NCI-H2107 (cell line): ENCODE measurements at places on chromosomes 2 and 18.

GRCh38 chr2:172223601-172224054 lies 120.9 kb upstream of the DLX2 start:
- DNase-seq: no peak

DNA sequence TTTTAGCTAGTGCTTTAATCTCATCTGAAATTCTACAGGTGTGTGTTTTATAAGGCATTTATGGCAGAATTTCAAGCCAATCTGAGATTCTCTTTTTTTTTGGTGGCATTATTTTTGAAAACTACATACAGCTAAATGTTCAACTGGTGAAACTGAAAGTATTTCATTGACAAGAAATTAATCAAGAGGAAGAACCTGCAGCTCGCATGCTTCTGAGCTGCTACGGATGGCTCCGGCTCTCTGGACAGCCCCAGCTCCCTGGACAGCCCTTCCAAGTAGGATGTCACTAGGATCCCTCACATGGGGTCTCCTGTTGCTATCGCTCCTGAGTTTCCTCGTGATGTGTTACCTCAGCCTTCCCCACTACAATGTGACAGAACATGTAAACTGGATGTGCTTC lies 46.4 kb downstream of the AAK1 start:
- no peak for DNase-seq

DNA sequence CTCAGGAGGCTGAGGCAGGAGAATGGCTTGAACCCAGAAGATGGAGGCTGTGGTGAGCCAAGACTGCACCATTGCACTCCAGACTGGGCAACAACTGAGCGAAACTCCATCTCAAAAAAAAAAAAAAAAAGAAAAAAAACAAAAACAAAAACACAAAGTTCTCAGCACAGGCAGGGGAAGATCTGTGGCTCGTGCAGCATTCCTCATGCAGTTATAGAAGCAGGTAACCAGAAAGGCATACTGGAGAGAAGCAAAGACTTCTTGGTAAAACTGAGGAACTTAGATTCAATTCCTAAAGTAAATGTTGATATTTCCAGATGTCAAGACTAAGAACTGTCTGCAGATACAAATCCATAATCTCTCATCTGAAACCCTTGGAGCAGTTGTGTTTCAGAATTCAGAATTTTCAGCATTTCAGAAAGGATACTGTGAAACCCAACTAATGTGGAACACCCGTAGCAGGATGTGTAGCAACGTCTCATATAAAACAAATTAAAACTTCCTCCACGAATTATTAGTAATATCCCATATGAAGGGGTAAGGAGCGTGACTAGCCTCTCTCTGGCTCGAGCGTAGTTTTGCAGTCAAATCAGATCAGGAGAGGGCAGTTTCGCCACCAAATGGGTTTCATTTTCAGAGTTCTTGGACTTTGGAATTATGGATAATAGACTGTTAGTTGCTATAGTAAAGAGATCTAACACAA lies 13.2 kb upstream of the SLC25A52 start:
- no peak for DNase-seq

GRCh38 chr2:28633746-28634145 lies 117.9 kb upstream of the PPP1CB start:
- no peak for DNase-seq

DNA sequence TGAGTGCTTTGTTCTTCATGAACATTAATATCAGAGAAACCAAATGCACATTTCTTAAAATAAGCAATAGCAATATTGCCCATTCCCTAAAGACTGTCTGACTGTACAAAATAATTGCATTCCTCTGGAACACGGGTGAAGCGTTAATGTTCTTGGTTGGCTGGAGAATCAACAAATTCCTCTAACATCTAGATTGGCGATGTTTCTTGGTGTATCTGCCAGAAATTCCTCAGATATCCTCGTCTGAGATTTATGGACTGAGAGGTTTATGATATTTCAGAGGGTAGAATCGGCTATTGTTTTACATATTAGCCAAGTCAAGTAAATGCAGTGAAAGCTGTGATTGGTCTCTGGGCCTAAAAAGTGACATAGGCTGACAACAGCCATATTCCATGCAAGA lies 27.1 kb upstream of the SPTBN1 start:
- no peak for DNase-seq

DNA sequence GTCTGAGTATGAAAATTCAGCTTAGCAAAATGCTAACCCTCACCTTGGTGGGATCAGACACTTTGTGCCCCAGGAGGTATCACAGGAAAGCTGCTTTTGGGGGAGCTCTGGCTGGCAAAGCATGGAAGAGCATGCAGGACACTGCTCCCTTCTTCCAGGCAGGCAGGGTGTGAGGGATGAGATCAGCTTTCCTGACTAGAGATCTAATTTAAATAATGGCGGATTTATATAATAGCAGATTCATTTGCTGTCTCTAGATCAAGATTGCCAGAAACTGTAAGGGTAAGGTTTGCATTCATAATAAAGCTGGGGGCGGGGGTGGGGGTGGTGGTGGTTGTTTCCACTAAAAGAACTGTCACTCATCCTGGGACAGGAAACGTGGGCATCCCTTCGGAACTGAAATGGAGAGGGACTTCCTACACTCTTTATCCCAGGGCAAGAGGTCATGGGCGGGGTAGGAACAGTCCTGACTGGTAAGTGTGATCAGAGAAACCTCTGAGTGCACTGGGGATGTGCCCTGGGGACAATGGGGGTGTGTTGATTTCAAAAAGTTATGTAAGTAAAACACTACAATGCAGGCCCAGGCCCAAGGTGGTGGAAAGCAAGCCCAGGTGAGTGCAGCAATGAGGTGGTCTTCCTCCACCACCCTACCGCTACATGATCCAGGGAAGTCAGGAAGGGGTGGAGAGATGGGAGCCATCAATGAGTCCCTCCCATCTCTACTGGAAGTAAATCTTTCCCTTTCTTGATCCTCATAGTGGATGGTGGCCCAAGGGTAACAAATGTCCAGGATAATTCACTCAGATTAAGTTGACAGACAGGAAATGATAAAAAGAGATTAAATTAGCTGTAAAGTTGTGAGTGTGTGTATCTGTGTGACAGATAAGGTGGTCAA lies 171.4 kb upstream of the SERPINE2 start:
- no peak for DNase-seq

GRCh38 chr2:104851291-104852089 lies 2.4 kb upstream of the POU3F3 start:
- DNase-seq: no peak
